ENCODE measurements at places on chromosomes 12 and 14.
A peak's percentile ranks its signal among the peaks of the same experiment; 100 is the strongest.

DNA sequence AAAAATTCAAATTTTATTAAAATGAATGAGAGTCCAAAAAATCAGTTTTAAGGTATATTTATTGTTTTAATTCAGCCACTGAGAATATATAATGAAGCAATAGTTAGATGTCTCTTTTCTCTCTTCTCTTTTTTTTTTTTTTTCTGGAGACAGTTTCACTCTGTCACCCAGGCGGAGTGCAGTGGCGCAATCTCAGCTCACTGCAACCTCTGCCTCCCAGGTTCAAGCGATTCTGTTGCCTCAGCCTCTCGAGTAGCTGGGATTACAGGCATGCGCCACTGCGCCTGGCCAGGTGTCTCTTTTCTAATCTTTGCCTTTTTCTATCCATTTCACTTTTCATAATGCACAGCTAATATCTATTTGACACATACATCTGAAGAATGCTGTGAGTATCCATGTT lies 307.1 kb upstream of the RGS6 start:
- no peaks in the 10 kb centered on the region for H3K27me3 ChIP-seq
- no peak for DNase-seq
- H3K36me3 ChIP-seq: peaks cover 6% of the 10 kb centered on the region
- H3K4me1 ChIP-seq: peaks cover 23% of the 10 kb centered on the region

DNA sequence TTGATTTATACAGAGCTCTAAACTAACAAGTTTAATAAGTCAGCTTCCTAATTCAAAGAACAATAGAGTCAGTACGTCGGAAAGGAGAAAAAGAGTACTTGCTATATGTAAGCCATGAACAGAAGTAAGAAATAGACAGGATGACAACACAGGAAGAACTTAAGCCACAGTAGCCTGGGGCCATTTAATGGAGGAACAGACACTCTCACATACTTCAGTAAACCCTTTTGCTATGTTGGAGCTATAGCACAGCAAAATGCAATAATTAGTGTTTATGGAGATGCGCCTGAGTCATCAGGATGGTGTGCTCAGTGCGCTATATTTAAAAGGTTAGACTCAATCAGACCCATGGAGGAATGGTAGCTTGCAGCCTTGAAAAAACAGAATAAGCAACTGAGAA lies 61.0 kb downstream of the SRGAP1 start:
- H3K36me3 ChIP-seq: no peaks in the 10 kb centered on the region
- DNase-seq: no peak
- H3K4me1 ChIP-seq: peaks cover 8% of the 10 kb centered on the region
- 0 out of 2 replicates have a peak overlapping the region, but pooled peaks have one; percentile 8 for H3K27ac ChIP-seq

DNA sequence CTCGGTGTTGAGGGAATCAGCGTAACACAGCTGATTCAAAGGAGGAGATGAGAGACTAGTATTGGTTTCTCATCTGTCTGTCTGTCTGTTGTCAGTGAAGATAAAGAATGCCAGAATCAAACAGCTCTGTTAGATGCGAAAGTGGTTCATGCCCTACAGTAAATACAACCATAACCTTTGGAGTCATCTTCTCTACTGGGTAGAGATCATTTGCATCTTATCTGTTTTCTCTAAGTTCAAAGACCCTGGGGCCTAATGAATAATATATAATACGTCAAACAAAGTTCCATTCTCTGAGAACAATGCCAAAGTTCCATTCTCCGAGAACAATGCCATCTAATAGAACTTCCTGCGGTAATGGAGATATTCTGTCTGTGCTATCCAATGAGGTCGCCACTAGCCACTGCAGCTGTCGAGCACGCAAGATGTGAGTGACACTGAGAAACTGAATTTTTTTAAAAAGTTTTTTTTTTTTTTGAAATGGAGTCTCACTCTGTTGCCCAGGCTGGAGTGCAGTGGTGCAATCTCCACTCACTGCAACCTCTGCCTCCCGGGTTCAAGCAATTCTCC lies 6.6 kb downstream of the IL31 start:
- H3K27me3 ChIP-seq: no peaks in the 10 kb centered on the region
- no peaks in the 10 kb centered on the region for H3K4me1 ChIP-seq
- no peak overlapping the region for H3K27ac ChIP-seq
- H3K4me3 ChIP-seq: no peak overlapping the region

- H3K36me3 ChIP-seq: no peaks in the 10 kb centered on the region
- H3K4me1 ChIP-seq: no peaks in the 10 kb centered on the region
- H3K27ac ChIP-seq: no peak overlapping the region
- peak; percentile 70 for DNase-seq
- peak overlapping the region; percentile 46 for H3K4me3 ChIP-seq
Measured at GRCh38 chr14:94907626-94908261, 137.8 kb upstream of the GSC start.

Data from SK-N-SH (cell line).